Suppressor macrophage treated with lipopolysaccharide for 1 hour (primary cell): ENCODE measurements at places on chromosomes 4 and X.

DNA sequence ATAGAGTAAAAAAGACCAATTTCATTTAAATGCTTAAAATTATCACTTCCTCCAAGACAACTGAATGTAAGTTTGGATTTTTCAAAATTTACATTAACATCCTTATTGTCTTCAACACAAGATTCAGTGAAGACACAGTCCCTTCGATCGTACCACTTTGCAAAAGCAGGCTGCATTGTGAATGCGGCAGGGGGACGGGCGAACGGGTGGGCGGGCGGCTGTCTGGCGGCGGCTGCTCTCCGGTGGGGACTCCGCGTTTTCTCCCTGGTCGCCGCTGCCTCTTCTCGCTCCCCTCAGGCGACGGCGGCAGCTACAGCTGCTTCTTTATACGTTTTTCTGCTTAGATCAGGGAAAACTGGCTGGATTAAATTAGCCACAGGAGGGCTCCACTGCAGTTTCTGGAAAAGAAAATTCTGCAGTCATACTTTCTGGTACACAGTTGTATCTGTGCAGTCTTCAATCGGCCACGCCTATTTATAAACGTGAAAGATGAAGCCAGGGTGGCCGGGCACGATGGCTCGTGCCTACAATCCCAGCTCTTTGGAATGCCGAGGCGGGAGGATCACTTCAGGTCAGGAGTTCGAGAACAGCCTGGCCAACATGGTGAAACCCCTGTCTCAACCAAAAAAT lies 33.9 kb upstream of the HPF1 start:
- peak; percentile 54 for DNase-seq

DNA sequence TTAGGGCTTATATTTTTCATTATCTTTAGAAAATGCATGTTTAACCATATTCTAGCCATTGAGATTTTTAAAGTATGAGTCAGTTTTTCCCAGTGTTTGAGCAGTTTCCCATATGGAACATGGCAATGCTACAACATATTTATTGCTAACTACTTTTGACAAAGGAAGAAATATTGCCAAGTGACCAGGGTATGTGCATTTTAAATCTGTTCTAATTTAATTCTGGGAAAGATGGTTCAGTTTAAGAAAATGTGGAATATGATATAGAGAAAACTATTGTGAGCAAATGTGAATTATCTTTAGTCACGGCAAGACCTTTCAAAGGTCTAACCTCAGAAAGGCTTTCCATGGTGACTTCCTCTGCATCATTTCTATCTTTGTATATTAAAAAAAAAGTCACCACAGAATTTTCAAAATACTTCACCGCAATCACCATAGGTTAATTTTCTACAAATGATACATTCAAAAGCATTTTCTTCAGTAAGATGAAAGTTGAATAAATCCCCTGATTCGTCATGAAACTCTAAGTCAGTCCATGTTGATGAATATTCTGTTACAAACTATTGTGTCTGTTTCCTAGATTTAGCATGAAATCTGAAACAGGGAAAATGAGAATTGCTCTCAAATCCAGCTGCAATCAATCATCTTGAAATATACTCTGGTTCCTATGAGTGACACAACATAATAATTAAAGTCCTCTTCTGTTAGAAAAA lies 2349.0 kb upstream of the TENM3 start:
- DNase-seq, result no peak

DNA sequence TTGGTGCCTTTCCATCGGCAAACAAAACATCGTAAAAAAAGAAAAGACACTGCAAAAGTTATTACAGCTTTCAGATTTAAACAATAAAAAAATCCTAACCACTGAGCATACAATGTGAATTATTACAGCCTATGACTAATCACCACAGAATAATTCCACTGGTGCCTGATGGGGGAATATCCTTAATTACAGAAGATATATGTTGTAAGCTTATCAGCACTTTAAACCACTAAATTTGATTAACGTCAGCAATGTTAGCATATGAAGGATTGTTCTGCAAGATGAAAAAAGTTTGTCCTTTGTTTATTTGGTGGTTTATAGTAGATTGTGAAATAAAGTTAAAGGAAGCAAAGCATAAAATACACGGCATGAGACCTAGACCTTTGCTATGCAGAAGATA lies 210.2 kb upstream of the ADAMTS3 start:
- DNase-seq, result no peak

GRCh38 chr4:109294006-109294405 lies 8.5 kb downstream of the COL25A1 start:
- DNase-seq, result peak; percentile 73

DNA sequence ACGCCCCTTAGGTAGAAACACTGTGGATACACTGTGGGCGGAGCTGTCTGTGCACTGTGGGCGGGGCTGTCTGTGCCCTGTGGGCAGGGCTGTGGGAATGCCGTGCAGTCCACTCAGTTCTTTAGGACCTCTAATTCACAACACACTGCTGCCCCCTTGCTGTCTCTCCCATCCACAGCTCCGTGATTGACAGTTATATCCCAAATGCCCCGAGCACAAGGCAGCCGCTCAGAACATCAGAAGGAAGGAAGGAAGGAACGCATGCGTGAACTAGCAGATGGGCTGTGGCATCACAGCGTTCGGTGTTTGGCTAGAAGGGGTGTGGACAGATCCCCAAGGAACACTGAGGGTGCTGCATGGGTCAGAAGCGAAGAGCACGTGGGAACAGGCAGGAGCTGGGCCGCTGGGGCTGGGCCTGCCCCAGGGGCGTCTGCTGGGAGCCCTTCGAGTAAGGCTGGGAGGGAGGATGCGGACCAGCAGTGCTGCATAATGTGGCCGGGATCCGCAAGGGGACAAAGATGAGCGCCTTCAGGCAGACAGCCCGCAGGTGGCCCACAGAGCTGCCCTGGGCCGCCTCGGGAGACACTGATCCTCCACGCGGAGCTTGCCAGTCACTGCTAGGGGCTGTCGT lies 29.8 kb downstream of the ACOX3 start:
- peak; percentile 78 for DNase-seq

- peak; percentile 41 for DNase-seq
Measured at GRCh38 chrX:7261672-7262332, 113.8 kb upstream of the PUDP start.

DNA sequence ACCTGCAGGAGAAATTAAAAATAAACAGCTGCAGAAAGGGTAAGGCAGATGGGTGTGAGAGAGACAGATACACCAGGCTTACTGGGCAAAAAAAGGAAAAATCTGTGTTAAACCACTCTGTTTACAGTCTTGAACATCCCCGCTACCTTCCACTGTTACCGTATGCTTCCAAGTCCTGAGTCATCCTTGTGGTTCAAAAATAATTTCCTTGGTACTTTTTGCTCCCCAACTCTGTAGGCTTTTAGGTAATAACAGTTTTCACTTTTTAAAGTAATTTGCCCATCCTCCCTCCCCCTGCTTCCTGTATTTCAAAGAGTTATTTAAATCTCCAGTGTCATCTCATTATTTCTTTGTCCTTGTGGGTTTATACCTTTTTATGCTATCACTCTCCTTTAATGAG lies 210.1 kb upstream of the FAT4 start:
- DNase-seq, result no peak

DNA sequence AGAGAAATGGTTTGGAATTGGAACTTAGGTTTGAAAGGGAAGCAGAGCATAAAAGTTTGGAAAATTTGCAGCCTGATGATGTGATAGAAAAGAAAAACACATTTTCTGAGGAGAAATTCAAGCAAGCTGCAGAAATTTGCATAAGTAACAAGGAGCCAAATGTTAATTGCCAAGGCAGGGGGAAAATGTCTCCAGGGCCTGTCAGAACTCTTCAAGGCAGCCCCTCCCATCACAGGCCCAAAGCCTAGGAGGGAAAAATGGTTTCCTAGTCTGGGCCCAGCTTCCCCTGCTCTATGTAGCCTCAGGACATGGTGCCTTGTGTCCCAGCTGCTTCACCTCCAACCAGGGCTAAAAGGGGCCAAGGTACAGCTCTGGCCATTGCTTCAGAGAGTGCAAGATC lies 21.2 kb upstream of the DUSP21 start:
- no peak for DNase-seq

GRCh38 chr4:4470208-4470607 lies 71.6 kb downstream of the STX18 start:
- no peak for DNase-seq

- DNase-seq, result no peak
Measured at GRCh38 chrX:30816079-30816478, 73.0 kb downstream of the TAB3 start.

DNA sequence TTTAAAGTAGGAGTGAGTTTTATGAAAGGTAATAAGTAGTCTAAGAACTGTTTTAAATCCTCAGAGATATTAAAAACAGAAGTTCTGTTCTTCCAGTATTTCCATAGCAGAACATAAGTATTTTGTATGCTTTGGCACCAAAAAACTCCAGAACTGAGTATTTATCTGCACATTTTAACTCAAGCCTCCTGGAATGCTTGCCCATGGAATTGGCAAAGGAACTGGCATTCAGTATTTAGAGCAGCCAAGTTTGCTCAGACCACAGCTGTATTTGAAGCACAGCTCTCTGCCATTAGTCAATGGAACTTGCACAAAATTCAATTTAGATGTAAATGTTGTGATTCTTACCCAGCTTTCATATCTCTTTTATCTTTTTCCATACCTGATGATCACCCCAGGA lies 42.2 kb downstream of the NDNF start:
- DNase-seq, result no peak

DNA sequence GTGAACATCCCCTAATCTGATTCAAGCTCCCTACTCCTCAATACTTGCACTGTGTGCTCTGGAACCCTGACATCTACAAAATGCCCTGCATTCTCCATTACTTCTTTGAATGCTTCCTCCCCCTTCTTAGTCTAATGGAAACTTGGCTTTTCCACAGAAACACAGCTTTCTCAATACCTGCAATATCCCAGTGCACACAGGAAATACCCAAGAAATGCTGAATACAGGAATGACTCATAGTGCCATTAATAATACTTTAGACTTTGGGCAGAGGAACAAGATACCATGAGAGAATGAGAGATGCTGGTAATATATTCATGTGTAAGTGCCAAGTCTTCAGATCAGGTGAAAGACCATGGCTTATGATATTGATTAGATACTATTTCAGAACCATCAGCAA lies 5.6 kb downstream of the QRFPR start:
- DNase-seq, result peak; percentile 11

GRCh38 chr4:7425591-7426468 lies 8.9 kb downstream of the PSAPL1 start:
- no peak for DNase-seq

DNA sequence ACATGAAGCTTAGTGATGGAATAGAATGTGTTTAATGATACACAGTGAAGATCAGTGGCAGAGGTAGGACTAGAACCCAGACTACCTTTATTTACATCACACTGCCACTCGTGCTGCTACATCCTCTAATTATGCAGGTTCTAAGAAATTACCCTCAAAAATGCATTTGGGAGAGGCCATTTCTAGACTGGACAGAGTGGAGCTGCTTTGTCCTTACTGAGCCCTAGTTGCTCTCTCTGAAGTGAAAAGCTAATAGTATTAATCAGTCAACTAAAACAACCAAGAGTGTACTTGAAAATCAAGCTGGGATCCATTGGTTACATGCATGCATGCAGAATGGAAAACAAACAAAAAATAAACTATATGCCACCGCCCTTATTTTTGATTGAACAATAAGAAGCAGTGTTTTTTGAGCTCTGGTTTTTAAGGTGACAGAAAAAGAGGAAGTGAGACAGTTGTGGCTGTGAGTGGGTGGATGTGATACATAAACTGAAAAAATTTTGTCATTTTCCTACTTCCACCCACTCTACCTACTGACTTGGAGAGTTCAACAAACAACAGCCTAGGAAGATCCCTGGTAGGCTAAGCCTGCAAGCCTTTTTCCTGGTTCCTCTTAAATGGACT lies 6.8 kb upstream of the VSIG4 start:
- peak; percentile 91 for DNase-seq

DNA sequence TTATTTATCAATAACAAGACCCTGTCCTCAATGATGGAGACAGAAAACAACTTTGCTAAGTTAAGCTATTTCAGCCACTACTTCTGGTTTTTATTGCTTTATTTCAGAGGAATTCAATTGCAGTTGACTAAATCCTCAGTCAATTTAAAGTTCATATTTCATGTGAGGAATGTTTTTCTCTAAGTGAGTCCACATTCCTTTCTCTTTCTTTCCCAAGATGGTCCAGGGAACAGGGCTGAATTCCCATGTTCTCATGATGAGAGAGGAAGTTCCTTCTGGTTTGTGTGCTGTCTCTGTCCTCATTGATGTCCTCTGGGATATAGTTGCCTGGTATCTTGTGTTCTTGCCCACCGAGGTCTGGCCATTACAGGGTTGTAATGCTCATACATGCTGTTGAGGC lies 117.2 kb downstream of the SLIT2 start:
- no peak for DNase-seq

DNA sequence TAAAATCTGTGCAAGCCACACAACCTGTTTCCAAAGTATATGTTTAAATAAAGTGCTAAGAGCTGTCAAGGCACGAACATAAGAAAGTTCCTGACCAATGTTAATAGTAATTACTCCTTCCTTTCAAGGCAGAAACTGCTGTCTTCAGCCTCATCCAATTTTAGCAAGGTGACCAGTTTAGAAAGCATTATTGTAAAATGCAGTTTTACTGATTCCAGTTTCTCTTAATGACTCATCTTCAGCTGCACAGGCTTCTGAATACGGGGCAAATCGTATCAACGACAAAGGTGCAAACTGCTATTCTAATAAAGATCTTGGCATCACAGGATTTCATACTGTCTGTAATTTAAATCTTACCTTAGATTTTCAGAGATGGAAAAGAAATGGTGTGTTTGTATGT lies 87.5 kb downstream of the PPP3CA start:
- DNase-seq, result no peak

GRCh38 chr4:158053086-158053485 lies 119.7 kb downstream of the GASK1B start:
- DNase-seq, result no peak

GRCh38 chr4:8940792-8941491 lies 69.3 kb upstream of the HMX1 start:
- no peak for DNase-seq

GRCh38 chr4:55445921-55446577 lies 50.3 kb downstream of the TMEM165 start:
- no peak for DNase-seq

DNA sequence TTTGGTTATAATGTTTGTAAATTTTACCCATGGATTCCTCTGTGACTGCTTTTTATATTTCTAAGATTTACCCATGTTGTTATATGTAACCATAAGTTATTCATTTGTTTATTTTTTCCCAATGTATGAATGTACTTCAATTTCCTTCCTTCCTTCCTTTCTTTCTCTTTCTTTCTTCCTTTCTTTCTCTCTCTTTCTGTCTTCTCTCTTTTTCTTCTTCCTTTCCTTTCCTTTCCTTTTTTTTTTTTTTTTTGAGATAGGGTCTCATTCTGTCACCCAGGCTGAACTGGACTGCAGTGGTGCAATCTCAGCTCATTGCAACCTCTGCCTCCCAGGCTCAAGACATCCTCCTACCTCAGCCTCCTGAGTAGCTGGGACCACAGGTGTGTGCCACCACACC lies 55.6 kb downstream of the ALPK1 start:
- DNase-seq, result no peak

- DNase-seq, result no peak
Measured at GRCh38 chr4:181860668-181861067, 382.5 kb upstream of the TENM3 start.

GRCh38 chrX:47514533-47515235 lies 31.7 kb upstream of the ZNF41 start:
- no peak for DNase-seq

- DNase-seq, result no peak
Measured at GRCh38 chr4:30094887-30095286, 625.3 kb upstream of the PCDH7 start.

GRCh38 chrX:16125520-16126149 lies 2.3 kb downstream of the GRPR start:
- DNase-seq, result no peak

GRCh38 chr4:112813790-112814189 lies 176.8 kb downstream of the LARP7 start:
- DNase-seq, result no peak

- DNase-seq, result no peak
Measured at GRCh38 chr4:149136951-149137620, 678.6 kb downstream of the IQCM start.
